ENCODE measurements at places on chromosomes 7 and 10.
A peak's percentile ranks its signal among the peaks of the same experiment; 100 is the strongest.

DNA sequence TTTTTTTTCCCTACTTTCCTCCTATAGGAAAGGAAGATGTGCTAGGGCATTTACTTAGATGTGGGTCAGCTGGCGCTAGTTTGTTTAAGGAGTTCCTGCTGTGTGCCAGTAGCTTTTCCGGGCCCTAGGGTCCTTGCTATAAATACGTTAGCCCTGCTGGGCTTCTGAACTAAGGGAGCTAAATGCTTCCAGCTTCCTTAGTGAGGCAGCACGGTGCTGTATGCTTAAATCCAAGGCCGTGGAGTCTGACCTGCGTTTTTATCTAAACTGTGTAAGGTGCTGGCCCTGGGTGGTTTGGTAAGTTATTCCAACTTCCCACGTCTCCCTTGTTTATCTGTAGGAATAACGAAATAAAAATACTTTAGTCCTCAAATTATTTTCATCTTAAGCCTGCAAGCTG lies 594 bp downstream of the TDRD1 start:
- no peak for DNase-seq

- no peak for DNase-seq
These were observed 101.4 kb downstream of the INSYN2A start for GRCh38 chr10:127094984-127095383.

GRCh38 chr7:1743481-1744230 lies 73.6 kb downstream of the ELFN1 start:
- no peak for DNase-seq

GRCh38 chr7:2041496-2042367 lies 191.0 kb downstream of the MAD1L1 start:
- no peak for DNase-seq

DNA sequence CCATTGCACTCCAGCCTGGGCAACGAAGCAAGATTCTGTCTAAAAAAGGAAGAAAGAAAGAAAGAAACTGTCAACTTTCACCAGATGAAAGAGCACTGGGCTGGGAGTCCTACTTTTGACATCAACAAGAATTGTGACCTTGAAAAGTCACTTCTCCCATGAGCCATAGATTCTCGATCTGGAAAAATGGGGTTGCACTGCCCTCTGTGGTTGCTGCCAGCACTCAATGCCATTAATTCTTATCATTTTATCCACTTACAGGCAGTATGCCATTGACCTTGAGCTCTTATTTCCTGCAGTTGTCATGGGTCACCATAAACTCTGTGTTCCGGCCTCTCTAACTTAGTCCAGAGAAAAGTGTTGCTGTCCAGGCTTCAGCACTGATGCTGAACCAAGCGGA lies 137.2 kb downstream of the NOC3L start:
- DNase-seq: no peak

DNA sequence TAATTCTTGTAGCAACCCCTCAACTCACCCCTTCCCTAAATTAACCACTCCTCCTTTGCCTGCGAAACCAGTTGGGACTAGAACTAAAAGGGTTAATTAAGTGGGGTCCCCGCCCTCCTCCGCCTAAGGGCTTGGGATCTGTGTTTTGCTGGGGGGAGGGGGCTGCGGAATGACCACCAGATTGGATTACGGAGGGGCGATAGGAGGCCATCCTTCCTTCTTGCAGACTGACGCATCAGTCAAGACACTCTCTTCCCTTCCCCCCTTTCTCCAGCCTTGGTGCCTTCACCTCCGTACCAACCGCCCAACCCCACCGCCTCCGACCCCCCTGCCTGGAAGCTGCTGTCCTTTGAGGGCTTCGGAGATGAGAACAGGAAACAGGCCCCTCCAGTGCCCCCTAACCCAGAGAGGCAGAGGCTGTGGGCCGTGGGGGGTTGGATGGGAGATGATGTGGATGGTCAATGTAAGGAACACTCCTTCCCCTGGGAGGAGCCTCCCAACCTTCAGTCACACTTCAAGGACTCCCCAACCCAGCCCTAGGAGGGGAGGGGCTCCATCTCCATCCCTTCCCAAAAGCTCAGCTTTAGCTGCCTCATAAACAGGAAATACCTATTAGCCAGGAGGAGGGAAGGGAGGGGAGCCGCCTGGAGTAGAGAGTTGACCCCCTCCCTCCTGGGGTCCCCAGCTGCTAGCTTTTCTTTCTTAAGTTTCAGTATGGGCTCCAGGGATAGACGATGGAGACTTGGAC lies 997 bp upstream of the LDB1 start:
- DNase-seq: no peak

DNA sequence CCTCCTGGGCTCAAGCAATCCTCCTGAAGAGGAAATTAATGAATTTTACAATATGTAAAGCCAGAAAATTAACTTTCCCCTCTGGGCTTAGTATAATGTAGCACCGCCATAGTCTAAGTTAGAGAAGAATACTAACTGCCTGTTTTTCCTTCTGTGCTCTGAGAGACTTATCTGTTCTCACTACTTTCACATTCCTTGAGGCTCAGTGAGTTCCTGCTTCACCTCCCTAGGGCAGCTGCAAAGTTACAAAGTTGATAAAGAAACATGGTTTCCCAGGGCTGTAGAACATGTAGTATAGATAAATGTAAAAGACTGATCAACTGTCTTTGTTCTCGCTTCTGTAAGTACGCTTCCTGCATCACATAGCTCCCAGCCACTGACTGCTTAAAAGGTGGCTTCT lies 16.0 kb upstream of the OLAH start:
- DNase-seq: no peak

DNA sequence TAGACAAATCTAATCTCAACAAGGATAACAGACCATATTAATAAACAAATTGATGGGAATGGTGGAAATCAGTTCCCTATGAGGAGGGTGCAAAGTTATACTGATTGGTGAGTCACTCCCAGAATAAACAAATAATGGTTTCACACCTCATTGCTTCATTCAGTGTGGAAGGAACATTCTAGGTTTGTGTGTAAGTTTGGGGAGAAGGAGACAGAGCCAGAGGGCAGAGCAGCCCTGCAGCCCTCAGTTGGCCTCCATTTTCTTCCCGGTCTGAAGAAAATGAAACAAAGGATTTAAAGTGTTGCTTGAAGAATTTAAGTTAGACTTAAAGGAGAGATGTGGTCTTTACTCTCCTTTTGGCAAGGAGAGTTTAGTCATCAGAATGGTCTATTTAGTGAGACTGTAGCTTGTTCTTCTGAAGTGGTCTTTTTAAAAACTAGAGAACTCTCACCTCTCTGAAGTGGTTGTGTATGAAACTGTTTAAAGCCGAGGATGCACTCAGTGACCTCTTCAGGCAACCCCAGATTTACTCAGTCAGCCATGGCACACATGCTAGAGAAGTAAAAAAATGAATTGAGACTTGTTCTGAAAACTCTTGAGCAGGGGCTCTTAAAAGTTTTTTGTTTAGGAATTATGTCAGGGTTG lies 27.2 kb downstream of the IKZF1 start:
- no peak for DNase-seq

DNA sequence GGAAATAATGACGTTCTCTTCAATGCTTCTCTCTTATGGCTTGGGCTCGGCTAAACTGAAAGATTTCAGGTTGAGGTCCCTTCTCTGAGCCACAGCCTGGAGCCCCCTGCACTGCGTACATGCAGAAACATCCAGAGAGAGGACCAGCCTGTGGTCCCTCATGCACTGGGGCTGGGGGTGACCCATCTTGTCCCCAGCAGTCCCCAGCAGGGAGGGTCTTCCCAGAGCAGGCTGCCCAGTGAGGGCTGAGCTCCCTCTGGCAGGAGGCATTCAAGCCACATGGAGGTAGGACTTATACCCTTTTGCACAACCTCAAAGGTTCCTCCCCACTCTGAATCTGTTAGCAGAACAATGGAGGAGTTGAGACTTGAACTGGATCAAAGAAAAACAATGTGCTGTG lies 7.4 kb downstream of the GDF10 start:
- DNase-seq: no peak

DNA sequence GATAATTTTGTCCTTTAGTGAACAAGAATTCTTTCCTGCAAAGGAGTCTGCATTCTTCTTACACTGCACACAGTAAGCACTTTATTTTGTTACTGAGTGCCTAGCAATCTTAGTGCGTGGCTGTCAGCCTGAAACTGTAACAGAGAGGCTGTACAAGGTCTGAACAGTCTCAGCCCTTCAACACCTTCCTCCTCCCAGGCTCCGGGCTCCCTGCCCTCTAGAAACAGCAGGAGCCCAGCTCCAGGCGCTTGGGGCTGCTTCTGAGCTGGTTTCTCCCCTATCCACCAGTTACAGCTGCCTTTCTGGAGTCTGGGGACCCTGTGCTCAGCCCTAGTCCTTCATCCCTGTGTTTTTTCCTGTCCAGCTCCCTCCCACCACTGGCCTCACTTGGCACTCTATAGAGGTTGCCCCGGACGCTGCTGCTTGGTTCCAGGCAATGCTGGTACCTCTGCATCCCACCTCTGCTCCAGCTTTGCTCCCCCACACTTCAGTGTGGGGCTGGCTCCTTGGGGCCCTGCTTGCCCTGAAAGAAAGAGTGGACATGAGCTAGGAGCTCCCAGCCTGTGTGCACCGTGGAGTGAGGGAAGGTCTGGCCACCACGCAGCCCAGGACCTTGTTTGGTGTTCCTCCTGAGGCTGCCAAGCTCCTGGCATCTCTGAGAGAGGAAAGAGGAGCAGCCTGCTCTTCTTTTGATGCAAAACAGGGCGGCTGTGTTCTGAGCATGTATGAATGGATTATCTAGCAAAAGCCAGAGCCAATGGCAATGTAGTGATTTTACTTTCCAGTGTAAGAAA lies 251.2 kb upstream of the GRB10 start:
- no peak for DNase-seq

DNA sequence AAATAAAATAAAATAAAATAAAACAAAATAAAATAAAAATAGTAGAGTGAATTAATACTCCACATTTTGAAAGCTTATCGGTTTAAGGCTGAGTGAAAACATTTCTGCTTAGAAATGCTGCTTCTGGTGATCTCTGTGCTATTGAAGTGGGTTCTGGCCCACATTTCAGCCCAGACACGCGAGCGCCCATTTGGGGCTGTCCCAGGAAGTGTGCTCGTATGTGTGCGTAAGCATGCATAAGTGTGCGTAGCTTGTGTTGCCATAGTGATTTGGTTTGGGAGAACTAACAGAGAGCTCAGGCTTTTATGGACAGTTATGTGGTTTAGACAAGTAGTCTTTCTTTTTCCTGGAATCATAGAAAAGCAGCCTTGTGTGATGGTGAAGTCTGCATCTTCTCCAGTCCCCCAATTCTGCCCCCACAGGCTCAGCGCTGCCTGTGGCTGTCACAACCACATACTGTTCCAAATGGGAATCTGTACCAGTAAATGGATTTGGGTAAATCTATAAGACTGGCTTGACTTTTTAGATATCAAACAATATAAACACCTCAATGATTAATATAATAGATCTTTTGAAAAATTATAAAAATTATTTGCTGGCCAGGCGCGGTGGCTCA lies 29.8 kb upstream of the PURB start:
- DNase-seq: peak; percentile 43

DNA sequence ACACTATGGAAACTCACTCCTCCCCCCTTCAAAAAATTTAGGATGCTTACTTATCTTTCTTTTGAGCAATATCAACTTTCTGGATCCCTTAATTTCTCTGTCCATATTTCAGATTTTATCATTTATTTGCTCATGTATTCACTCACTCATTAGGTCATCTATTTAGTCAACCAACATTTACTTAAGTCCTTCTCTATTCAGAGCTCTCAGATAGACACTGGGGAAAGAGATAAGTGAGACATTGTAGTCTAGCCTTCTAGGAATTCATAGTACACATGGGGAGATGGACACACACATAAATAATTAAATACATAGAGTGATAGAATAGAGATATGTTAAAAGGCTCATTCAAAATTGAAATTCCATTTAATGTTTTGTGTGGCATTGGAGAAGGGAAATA lies 9.2 kb downstream of the CPN1 start:
- DNase-seq: no peak

GRCh38 chr7:44145969-44146911 lies 5.1 kb upstream of the MYL7 start:
- DNase-seq: peak; percentile 50

DNA sequence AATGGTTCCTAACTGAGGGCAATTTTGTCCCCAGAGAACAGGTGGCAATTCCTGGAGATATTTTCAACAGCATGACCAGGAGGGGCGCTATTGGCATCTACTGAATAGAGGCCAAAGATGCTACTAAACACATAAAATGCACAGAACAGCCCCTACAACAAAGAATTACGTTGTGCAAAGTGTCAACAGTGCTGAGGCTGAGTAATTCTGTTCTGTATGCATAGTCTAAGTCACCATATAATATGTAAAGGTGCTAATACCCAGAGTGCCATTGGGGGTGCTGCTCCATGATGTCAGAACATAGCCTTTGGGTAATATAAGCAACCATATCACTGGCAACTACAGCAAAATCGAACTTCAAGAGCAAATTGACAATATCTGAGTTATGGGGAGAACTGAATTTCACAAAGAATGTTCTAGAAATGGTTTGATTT lies 213.3 kb upstream of the PHYHIPL start:
- no peak for DNase-seq

DNA sequence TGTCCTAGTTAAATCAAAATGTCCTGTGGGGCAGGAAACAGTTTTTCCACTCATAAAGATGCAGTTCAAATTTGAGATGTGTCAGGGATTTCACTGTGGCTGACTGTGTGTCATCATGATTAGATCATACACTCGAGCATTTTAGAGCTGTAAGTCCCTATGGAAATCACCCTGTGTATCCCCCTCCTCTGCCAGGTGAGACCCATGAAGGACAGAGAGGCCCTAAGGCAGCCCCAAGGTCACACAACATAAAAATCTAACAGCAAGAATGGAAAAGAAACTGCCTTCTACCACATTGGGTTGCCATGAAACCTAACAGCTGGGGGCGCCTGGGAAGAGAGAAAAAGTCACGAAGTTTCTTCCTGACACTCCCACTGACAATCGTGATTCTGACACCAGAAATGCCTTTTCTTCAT lies 135.8 kb downstream of the KCNMA1 start:
- DNase-seq: no peak

DNA sequence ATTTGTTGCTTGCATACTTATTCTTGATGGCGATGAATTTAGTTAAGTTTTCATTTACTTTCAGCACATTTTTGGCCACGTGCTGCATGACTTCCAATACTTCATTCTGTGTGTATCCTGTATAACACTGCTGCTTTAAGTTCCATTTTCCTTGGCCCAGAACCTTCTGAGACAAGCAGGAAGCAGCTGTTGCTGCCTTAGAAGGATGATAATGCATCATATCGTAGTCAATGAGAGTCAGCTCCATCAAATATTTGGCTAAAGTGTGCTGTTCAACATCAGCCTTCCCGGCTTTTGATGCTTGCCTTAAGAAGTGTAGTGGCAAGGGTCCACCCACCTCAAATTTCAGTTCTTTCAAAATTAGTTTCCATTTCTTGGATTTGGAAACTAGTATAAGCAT lies 59.2 kb upstream of the GLCCI1 start:
- no peak for DNase-seq

Data from activated gamma-delta T cell treated with Interleukin-2 at 50 U/mL for 16 hours (primary cell).